Stimulated activated CD8-positive, alpha-beta memory T cell treated with anti-CD3 and anti-CD28 coated beads, Interleukin-15, amount 100 ng/mL, for 24 hours (primary cell): ENCODE measurements at places on chromosomes 7 and 10.

- no peak for DNase-seq
Observed at GRCh38 chr10:96287392-96288105, 16.2 kb upstream of the BLNK start.

DNA sequence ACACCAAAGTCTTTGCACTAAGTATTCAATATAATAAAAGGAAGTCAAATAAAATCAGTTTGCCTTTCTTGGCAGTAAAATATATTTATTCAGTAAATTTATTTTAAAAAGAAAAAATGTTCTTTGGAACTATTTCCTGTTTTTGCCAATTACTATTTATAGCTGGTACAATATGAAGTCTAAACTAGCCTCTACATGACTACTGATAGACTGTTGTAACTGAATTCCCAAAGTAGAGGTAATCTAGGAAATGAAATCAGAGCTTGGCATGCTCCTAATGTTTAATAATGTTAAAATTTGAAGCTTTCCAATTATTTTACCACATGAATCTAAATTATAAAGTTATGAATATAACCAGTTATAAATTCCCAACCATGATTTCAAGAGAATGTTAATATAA is 385.5 kb downstream of the SEMA3D start:
- DNase-seq = no peak

DNA sequence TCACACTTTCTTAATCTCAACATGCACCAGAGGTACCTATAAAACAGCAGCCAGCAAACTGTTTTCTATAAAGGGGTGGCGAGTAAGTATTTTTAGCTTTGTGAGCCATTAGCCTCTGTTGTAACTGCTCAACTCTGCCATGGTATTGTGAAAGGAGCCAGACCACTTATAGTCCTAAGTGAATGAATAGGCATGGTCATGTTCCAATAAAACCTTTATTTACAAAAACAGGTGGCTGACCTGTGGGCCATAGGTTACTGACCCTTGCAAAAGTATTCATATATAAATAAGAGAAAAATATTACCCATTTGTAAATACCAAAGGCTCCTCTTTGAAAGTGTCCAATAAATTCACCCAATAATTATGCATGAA is 50.3 kb downstream of the ICA1 start:
- DNase-seq = no peak

DNA sequence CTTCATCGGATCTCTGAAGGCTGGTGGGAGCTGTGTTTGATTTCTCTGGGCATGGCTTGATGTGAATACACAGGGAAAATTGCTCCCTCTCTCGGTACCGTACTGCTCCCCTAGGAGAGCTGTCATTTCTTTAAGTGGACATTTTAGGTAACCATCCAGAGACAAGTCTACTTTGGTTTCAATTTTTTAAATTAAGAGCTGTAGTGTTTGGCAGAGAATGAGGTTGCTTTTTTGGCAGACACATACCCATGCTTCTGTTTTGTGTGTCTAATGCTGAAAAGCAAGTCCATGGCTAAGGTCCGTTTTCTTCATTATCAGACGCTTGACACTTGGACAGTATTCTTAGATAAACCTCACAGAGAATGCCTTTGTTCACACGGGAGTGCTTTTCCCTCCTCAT is 61.3 kb upstream of the TRIL start:
- DNase-seq = no peak

DNA sequence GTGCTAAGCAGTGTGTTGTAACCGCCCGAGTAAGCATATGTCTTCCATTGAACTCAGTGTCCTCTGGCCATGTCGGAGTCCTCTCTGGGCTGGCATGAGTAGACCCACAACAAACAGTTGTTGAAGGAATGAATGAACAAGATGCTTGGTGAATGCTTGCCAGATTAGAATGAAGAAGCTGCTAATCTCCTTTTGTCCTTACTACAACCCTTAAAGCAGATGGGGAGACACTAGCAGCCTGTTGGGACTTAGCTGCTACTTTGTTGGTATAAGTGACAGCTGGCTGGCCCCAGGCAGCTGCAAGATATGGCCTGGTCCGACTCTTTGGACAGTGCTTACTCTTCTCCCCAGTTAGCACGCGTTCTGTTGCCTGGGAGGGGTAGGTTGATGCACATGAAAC is 370.1 kb downstream of the RPS24 start:
- DNase-seq = no peak

GRCh38 chr10:106360870-106361269 is 803.6 kb downstream of the SORCS1 start:
- DNase-seq = no peak

DNA sequence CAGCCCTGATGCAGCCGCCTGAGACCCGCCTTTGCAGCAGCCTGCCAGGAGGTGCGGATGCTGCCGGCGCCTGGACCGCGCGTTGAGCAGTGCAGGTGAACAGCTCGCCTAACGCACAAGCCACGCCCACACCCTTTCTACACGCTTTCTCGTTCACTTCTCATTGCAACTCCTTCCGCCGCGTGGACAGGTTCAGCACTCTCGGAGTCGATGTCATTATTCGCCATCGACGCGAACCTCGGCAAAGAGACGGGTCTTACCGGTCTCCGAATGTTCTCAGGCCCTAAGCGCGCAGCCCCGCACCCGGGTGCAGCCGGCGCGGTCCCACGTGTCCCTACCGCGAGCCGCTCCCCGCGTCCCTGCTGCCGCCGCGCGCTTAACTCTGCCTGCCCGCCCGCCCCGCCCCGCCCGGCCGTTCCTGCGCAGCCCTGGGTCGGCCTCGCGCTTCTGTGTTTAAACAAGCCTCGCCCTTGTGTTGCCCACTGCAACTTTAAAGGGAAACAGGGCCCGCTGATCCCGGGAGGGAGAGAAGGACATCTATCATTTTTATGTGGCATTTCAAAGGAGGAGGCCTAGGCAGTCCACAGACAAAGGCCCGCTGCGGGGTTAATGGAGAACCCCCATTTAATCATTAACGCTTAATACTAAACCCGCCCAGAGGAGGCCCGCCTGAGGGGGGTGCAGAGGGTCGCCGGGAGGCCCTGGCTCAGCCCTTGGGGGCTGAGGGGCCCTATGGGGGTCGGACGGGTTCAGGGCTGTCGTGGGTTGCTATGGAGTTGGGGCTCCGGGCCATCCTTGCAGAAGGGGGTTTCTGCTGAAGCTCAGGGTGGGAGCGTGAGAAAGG is 128.5 kb downstream of the WDR11 start:
- DNase-seq = no peak

DNA sequence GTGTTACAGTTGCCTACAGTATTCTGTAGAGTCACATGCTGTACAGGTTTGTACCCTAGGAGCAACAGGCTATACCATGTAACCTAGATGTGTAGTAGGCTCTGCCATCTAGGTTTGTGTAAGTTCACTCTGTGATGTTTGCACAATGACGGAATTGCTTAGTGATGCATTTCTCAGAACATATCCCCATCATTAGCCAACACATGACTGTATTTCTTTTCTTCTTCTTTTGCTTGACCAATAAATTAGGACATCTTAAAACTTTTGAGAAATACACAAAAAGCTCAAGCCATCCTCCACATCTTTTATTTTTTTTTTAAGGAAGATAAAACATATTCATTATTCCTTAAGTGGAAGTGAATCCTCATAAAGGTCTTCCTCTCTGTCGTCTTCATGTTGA is 5.4 kb upstream of the PFKFB3 start:
- no peak for DNase-seq

GRCh38 chr7:473211-473734 is 46.4 kb downstream of the PDGFA start:
- no peak for DNase-seq

DNA sequence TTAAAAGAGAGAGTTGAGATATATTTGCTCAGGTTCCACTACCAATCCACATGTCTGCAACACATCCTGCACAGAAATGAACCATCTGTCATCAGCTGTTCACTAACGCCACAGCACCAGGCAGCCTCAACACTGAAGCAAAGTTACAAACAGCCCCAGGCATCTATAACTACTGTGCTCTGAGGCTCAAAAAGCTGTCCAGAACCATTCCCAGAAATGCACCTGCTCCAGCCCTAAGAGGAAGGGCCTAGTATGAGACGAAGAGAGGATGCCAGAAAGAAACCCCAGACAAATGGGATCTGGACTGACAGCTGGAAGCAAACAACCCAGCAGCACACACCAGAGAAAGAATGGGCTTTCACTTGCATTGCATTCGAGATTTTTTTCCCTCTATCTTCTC is 159.3 kb downstream of the ELMO1 start:
- DNase-seq = no peak

DNA sequence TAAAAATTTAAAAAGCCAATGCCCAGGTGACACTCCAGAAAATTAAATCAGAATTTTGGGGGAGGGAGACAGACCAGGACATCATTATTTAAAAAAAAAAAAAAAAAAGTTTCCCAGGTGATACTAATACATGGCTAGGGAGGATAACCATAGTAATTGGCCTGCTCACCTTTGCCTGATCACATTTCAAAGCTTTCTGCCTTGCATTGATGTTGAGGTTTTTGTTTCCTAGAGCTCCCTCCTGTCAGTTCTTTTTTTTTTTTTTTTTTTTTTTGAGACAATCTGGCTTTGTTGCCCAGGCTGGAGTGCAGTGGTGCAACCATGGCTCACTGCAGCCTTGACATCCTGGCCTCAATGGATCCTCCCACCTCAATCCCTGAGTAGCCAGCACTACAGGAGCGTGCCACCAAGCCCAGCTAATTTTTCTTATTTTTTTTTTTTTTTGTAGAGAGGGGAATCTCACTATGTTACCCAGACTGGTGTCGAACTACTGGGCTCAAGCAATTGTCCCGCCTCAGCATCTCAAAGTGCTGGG is 38.1 kb downstream of the CPED1 start:
- DNase-seq = no peak

- DNase-seq = no peak
Observed at GRCh38 chr7:150918378-150918777, 59.7 kb downstream of the KCNH2 start.

DNA sequence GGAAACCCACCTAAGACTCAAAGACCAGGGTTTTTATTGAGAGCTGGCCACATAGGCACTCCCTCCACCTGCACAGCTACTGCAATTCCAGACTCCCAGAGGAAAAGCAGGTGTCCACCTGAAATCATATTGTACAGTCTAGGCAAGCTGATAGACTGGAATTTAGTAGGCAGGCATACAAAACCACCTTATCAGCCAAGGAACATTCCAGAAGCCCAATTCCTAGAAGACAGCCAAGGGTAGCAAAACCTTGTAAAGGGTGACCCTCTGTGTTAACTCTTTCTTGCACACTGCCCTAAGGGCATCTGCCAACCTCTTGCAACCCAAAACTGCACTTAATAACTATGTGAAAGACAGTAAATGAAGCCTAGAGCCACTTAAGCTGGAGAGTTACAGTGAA is 5.3 kb downstream of the TMEM176A start:
- DNase-seq = no peak

DNA sequence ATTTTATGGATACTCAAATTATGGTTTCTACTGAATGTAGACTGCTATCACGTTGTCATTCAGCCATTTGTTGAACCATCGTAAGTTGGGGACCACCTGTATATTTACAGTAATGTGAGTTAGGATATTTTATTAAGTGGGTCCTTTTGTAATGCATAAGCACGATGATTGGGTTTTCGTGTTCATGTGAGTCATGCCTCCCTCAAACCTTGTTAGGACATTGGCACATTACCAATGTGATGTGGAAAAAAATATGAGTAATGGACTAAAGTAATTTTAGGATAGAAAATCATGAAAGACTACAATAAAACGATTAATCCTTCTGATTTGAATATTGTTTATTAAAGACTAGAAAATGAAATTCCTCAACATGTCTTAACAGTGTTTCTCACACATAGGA is 8.7 kb downstream of the SMC3 start:
- no peak for DNase-seq

DNA sequence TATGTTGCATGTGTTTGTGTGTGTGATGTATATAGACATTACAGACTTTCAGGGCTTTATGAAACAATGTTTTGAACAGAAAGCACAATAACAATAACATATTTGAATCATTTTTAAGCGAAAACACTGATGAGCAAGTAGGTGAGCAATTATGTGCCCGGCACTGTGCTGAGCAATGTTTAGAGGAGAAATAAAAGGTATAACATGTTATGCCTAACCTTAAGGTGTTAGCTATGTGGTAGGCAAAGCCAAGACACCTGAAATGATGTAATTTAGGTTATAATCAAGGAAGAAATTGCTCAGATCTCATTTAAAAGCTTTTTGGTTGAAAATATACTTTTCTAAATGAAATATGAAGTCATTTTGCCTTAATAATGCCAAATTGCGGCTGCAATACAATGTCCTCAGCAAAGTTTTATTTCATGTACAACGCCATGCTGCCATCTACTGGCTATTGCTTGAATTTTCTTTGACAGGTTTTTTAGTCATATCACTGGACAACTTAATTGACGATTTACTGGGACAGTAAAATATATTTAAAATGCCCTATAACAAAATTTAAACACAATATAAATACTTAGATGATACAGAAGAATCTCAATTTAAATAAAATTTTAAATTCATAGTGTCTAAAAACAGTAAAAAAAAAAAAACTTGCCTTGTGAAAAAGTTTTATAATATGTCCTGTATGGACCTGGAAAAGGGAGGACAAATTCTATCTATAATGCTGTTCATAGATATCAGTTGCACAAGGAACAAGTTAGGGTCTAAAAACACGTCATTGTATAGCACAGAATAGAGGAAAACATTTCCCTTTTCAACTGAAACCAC is 131.1 kb upstream of the CDK1 start:
- no peak for DNase-seq

DNA sequence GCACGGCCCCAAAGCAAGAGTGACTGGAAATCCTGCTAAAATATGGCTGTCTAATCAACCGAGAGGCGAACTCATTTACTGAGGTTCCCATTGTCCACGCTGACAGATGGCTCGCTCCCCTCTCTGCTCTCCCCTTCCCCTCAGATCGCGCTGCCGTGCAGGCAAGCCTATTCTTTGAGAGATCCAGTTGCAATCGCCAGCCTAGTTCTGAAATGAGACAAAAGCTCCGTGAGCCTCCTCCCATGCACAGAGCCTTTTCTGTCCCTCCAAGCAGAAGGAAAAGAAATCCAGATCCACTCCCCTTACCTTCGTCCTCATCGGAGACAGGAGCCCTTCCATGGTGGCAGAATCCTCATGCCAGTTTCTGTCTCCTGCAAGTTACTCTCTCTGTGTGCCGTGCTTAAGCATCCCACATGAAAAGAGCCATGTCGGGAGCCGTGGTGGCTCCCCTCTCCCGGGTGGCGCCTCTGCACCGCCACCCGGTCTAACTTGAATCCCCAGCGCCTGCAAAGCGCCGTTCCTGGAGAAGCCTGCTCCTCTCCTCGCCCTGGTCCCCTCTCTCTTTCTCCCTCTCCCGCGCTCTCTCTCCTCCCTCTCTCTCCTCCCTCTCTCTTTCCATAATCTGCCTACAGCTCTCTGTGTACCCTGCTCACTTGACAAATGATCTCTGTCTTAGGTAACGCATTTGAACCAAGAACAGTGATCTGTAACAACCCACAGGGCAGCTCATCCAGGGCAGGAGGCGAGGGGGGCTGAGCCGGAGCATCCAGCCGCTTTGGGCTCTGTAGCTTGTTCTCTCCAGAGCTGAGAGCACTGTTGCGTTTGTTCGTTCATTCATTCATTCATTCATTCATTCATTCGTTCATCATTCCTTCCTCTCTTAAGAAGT is 156.8 kb downstream of the FRMD4A start:
- no peak for DNase-seq

DNA sequence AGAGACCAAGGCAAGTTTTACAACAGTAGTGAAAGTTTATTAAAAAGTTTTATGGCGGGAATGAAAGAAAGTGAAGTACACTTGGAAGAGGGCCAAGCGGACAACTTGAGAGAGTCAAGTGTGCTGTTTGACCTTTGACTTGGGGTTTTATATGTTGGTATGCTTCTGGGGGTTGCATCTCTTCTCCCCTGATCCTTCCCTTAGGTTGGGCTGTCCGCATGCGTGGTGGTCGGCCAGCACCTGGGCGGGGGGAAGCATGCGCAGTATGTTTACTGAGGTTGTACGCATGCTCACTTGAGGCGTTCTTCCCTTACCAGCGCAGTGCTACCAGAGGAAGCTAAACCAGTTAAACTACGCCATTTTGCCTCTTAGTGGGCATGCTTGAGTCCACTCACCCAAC is 31.9 kb downstream of the NUP42 start:
- DNase-seq = no peak
